ENCODE measurements at places on chromosomes 12 and 14.

- peak; percentile 24 for DNase-seq
Observed at GRCh38 chr14:74309125-74310022, 6.6 kb upstream of the ABCD4 start.

DNA sequence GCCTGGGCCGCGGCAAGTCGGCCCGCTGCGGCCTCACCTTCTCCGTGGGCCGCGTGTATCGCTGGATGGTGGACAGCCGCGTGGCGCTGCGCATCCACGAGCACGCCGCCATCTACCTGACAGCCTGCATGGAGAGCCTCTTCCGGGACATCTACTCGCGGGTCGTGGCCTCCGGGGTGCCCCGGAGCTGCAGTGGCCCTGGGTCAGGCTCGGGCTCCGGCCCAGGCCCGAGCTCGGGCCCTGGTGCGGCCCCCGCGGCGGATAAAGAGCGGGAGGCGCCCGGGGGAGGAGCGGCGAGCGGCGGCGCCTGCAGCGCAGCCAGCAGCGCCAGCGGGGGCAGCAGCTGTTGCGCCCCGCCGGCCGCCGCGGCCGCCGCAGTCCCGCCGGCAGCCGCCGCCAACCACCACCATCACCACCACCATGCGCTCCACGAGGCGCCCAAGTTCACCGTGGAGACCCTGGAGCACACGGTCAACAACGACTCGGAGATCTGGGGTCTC, 226.2 kb upstream of the CRY1 start:
- no peak for DNase-seq

GRCh38 chr12:76299536-76300296, 48.5 kb downstream of the BBS10 start:
- DNase-seq = no peak

DNA sequence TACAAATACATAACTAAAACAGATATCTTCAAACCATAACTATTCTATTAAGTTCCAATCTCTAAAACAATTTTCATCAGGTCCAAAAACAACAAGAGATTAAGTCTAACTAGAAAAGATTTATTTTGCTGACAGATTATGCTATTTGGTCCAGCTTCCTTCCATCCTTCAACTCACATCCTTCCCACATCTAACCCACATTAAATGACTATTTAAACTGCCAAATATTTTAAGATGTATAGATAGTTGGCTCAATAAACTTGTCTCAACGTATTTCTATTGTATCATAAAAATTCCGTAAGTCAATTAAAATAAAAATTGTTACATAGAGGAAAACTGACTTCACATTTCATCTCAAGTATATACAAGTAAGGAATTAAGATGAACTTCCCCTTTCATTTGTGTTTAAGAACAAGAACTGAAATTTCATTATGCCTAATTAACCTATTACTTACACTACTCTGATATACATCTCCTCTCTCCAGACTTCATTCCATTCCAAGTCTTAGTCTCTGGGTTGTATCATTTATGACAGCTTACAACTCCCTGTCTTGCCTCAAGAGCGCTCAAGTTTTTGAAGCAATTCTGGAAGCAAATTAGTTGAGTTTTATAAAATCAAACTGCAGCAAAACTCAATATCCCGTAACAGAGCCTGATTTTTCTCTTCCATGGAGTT, 25.4 kb downstream of the PAWR start:
- no peak for DNase-seq

DNA sequence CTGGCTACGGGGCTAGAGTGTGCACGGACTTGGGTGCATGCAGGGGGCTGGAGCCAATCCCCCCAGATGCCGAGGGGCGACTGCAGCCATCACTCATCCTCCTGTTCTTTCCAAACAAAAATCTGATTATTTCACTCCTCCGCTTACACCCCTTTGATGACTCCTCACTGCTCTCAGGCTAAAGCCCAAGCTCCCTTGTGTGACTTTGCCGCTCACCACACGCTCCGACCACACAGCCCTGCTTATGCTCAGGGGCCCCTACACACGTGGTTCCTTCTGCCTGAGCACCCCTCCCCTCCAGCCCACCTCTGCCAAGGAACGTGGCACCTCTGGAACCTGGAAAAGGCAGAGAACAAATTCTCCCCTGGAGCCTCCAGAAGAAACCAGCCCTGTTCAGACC, 13.7 kb downstream of the CHFR start:
- DNase-seq = no peak

- no peak for DNase-seq
Observed at GRCh38 chr12:4356041-4356327, 23.5 kb downstream of the FGF23 start.

DNA sequence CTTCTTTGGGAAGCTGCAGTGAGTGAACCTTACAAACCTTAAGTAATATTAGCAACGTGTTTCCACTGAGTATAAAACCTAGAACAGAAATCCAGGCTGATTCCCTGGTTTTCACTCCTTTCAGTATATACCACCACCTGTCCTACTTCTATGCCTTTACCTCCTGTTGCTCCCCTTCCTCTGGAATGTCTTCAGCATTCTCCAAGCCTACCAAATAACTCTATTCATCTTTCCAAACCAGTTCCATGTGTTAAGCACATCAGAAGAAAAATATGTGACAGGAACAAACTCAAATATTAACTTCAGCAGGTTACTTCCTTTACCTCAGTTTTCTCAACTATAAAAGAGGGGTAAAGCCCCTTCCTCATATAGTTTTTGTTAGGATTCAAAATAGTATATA, 39.8 kb downstream of the LIMA1 start:
- no peak for DNase-seq

- DNase-seq = no peak
Observed at GRCh38 chr12:120800665-120801064, 75.0 kb downstream of the ACADS start.

DNA sequence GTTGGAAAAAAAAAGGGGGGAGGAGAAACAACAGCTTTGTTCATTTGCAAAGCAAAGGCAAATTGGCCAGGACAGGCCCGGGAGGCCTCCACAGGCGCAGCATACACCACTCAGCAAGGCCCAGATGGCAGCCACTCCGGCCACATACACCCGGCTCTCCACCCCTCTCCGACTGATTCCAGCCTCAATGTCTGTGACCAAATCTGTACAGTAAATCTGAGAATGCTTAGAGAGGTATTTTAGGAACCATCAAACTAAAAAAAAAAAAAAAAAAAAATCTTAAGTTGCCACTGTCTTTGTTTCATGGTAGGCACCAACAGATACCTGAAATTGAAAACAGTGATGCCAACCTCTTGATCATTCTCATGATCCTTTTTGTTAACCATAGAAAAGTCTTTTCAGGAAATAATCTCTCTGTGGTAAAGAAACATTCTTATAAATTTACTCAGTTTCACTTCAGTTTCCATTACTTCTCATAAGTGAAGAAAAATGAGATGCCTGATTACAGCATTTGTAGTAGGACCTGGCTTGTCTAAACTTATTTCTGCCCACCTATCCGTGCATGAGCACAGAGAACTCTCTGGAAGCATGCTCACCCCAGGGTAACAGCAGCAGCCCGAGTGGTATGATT, 20.2 kb downstream of the VPS37B start:
- DNase-seq = no peak

Measured in NCI-H2029 (cell line).